Foreskin keratinocyte (primary cell): ENCODE measurements at places on chromosomes 1 and 21. TPM values are rescaled to one million over a fixed set of nuclear protein-coding genes. Genes with fewer than 3 reads are reported as not detected.

Gene GBP6
- 0.20 and 0.39 TPM in 2 replicates for total RNA-seq

Gene PRDM16
- total RNA-seq = 0.04 TPM in 1 of 2 replicates, not detected in the other

Gene SUSD4
- 2.4 and 3.0 TPM in 2 replicates for total RNA-seq

Gene PRPF38A
- 16.5 and 18.9 TPM in 2 replicates for total RNA-seq
